ENCODE measurements at places on chromosomes 12 and 14. TPM values are rescaled to one million over a fixed set of nuclear protein-coding genes. Genes with fewer than 3 reads are reported as not detected.

GRCh38 chr14:104976198-104977007, 1.8 kb downstream of the AHNAK2 start:
- DNase-seq, result no peak

GRCh38 chr12:84336231-84336630, 576.4 kb downstream of the SLC6A15 start:
- no peak for DNase-seq

- DNase-seq, result no peak
Measured at GRCh38 chr12:12051668-12052067, 19.1 kb upstream of the BCL2L14 start.

DNA sequence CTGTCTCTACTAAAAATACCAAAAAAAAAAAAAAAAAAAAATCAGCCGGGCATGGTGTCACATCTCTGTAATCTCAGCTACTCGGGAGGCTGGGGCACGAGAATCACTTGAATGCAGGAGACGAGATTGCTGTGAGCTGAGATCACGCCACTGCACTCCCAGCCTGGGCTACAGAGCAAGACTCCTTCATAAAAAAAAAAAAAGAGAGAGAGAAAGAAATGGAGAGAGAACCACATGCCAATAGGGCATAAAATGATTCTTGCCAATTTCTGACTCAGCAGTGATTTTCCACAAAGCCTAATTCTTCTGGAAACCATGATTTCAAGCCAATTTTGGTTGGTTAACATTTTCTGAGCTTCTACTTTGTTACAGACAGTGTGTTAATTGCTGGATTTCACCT, 250.4 kb upstream of the SEL1L start:
- no peak for DNase-seq

DNA sequence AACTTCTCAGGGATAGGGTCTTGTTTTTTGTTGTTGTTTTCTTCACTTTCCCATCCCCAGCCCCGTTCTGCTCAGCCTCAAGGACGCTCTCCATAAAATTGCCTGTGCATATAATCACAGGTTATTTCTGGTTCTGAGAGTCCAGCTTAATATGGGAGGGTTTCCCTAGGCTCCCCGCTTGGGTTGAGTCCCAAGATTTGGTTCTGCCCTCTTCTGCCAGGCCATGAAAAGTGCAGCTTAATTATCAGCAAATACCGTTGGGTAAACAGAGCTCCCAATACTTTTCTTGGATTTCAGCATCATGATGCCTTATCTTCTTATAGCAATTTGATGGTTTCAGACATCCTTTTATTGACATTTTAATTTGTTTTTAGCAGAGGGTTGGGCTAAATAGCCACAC, 75.6 kb downstream of the GRIN2B start:
- no peak for DNase-seq

DNA sequence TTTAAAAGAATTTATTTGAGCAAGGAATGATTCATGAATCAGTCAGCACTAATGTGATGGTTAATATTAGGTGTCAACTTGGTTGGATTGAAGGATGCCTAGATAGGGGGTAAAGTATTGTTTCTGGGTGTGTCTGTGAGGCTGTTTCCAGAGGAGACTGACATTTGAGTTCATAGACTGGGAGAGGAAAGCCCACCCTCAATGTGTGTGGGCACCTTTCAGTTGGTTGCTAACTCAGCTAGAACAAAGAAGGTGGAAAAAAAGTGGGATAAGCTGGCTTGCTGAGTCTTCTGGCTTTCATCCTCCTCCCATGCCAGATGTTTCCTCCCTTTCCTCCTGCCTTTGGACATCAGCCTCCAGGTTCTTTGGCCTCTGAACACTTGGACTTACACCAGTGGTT, 47.2 kb downstream of the TESPA1 start:
- no peak for DNase-seq

- no peak for DNase-seq
Measured at GRCh38 chr12:12384571-12385340, 27.9 kb downstream of the BORCS5 start.

GRCh38 chr12:122062832-122063693, 15.5 kb upstream of the MLXIP start:
- DNase-seq, result no peak

DNA sequence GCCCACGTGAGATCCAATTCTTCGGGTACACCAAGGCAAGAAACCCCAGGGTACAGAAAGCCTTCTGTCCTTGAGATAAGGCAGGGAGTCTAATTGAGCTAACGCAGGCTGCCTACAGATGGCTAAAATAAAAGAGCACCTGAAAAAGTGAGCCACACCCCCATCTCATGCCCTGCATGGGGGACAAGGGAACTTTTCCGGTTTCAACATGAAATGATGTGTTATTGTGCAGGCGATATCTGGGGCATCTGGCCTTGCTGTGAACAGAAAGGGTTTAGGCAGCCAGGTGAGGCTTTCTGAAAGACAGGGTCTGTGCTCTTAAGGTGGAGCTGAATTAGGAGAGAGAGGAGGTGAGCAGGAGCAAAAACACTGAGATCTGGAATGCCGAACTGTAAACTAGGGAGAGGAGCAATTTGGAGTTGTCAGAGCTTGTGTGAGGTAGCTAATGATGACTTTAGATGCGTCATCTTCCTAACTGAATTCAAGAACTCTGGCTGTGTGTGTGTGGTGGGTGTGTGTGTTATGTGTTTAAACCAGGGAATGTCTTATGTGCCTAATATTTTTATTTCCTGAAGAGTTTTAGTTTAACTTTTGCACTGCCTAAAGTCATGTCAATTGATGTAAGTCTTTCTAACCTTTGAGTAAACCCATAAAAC, 20.1 kb upstream of the LDHB start:
- DNase-seq, result no peak

GRCh38 chr14:85438001-85438400, 91.9 kb upstream of the FLRT2 start:
- DNase-seq, result no peak

GRCh38 chr12:76083246-76083903, 1.1 kb downstream of the NAP1L1 start:
- DNase-seq, result no peak

GRCh38 chr14:60786905-60787304, 52.3 kb downstream of the MNAT1 start:
- DNase-seq, result no peak

- DNase-seq, result no peak
Measured at GRCh38 chr14:61992926-61993325, 230.7 kb downstream of the SNAPC1 start.

GRCh38 chr14:51884086-51884927, 23.9 kb downstream of the GNG2 start:
- no peak for DNase-seq

- DNase-seq, result no peak
Measured at GRCh38 chr14:22452330-22452729, 136.7 kb downstream of the DAD1 start.

- no peak for DNase-seq
Measured at GRCh38 chr14:77590845-77591485, 25.5 kb downstream of the SPTLC2 start.

GRCh38 chr12:113276306-113276705, 55.0 kb downstream of the TPCN1 start:
- no peak for DNase-seq

The FLRT2 gene
- total RNA-seq, result 8.1 TPM

The C12orf75 gene
- 276 TPM for total RNA-seq

The TECPR2 gene
- total RNA-seq, result 16.9 TPM

The SYCP3 gene
- total RNA-seq, result not detected

The IGF1 gene
- under 0.01 TPM for total RNA-seq

The ULK1 gene
- 20.4 TPM for total RNA-seq

The CDC42BPB gene
- total RNA-seq, result 147 TPM

The CCDC38 gene
- not detected for total RNA-seq

The WSCD2 gene
- total RNA-seq, result not detected

The TAS2R13 gene
- 0.21 TPM for total RNA-seq

The EIF2S3B gene
- total RNA-seq, result 1.3 TPM

The SSTR1 gene
- total RNA-seq, result 0.67 TPM

The GTF2A1 gene
- 31.9 TPM for total RNA-seq
